ENCODE measurements at places on chromosomes 12 and 14. TPM values are rescaled to one million over a fixed set of nuclear protein-coding genes. Genes with fewer than 3 reads are reported as not detected.

- H3K36me3 ChIP-seq: no peaks in the 10 kb centered on the region
- H3K27me3 ChIP-seq: no peaks in the 10 kb centered on the region
- H3K4me1 ChIP-seq: peaks cover 4% of the 10 kb centered on the region
Measured at GRCh38 chr12:106223485-106224354, 24.1 kb downstream of the CKAP4 start.

DNA sequence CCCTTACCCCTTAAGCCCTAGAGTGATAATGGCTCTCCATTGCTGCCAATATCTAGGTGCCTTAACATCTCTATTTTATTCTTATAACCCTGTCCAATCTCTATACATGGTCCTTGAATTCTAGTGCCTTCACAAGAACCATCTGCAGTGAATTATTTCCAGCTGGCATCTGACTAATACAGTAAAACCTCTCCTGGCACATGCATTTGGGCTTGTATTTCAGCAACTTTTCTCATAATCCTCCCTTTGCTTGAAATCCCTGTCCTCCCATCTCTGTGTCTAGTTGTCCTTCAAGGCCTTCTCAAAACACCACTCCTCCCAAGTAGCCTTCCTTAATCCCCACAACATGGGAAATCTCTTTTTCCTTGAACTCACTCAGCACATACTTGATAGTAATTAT is 14.2 kb upstream of the HMGA2 start:
- no peak overlapping the region for H3K27ac ChIP-seq
- no peaks in the 10 kb centered on the region for H3K27me3 ChIP-seq
- DNase-seq: no peak
- H3K4me1 ChIP-seq: no peaks in the 10 kb centered on the region
- no peak overlapping the region for H3K4me3 ChIP-seq

DNA sequence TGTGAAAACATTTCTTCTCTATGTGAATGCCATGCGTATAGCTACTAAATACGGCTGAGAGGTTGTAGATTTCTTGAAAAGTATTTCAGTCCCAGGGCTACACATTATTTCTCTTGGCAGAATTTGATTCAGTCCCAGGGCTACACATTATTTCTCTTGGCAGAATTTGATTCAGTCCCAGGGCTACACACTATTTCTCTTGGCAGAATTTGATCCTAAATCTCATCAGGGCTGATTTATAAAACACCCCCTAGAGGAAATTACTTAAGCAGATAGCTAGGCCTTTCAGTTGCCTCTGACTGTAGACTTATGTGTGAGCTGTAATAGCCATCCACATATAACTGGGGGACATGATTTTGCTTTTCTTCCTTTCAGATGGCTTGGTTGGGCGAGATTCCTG is 50.4 kb downstream of the AK7 start:
- DNase-seq: no peak
- H3K36me3 ChIP-seq: no peaks in the 10 kb centered on the region
- no peak overlapping the region for H3K27ac ChIP-seq
- H3K4me3 ChIP-seq: no peak overlapping the region

GRCh38 chr12:6218347-6218925 is 18.2 kb downstream of the CD9 start:
- no peak overlapping the region for H3K4me3 ChIP-seq
- peaks cover 16% of the 10 kb centered on the region for H3K4me1 ChIP-seq
- no peaks in the 10 kb centered on the region for H3K27me3 ChIP-seq
- peak overlapping the region; percentile 76 for H3K27ac ChIP-seq
- DNase-seq: no peak

- no peaks in the 10 kb centered on the region for H3K36me3 ChIP-seq
- H3K4me1 ChIP-seq: peaks cover 2% of the 10 kb centered on the region
- no peak overlapping the region for H3K27ac ChIP-seq
- no peak for DNase-seq
- no peak overlapping the region for H3K4me3 ChIP-seq
Measured at GRCh38 chr12:87425942-87426554, 603.2 kb downstream of the C12orf50 start.

DNA sequence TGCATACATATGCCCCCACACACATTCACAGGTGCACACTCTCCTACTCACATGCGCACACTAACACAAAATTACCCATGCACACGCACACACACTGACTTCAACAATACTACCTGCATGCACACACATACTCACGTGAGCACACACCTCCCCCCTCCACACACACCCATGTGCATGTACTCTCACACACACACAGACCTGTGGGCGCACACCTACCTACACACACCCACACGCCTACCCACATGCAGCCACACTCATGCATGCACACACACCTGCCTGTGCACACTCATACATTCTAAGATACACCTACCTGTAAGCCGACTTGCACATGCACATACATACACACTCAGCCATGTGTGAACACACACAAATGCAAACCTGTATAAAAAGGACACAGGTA is 97.3 kb upstream of the GSC start:
- no peaks in the 10 kb centered on the region for H3K4me1 ChIP-seq
- no peaks in the 10 kb centered on the region for H3K27me3 ChIP-seq
- no peak for DNase-seq

The ANO4 gene
- polyA plus RNA-seq: not detected

The RFX4 gene
- not detected for polyA plus RNA-seq

The PRPH gene
- not detected for polyA plus RNA-seq

DNA sequence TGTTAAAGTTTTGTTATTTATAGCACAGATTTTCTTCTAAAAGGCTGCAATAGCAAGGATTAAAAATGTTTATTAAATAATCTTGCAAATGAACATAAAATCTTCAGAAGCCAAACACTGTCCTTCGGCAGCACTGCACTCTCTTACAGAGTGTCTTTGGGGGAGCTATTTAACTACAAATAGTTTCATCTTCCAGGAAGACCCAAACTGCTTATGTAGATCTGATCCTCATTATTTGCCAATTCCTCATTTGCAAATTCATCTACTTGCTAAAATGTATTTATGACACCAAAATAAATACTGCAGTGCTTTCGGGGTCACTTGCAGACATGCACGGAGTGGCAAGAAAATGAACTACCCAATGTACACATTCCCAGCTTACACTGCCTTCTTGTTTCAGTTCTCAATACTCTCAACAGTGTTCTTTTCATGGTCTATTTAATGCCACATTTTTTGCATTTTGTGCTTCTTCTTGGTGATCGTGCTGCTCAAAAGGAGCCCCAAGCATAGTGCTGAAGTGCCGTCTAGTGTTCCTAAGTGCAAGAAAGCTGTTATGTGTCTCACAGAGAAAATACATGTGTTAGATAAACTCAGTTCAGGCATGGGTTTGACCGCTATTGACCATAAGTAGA is 128.1 kb downstream of the PRKD1 start:
- no peak overlapping the region for H3K27ac ChIP-seq
- no peaks in the 10 kb centered on the region for H3K36me3 ChIP-seq

- no peak overlapping the region for H3K4me3 ChIP-seq
- no peaks in the 10 kb centered on the region for H3K36me3 ChIP-seq
- H3K4me1 ChIP-seq: no peaks in the 10 kb centered on the region
- no peak overlapping the region for H3K27ac ChIP-seq
- no peak for DNase-seq
Measured at GRCh38 chr14:98177551-98177950, 1094.4 kb downstream of the BCL11B start.

GRCh38 chr12:130031571-130032189 is 127.9 kb upstream of the TMEM132D start:
- H3K4me1 ChIP-seq: no peaks in the 10 kb centered on the region
- H3K36me3 ChIP-seq: no peaks in the 10 kb centered on the region
- H3K4me3 ChIP-seq: no peak overlapping the region
- no peak overlapping the region for H3K27ac ChIP-seq
- DNase-seq: peak; percentile 82

- H3K4me1 ChIP-seq: no peaks in the 10 kb centered on the region
- peaks cover 12% of the 10 kb centered on the region for H3K36me3 ChIP-seq
- no peak overlapping the region for H3K27ac ChIP-seq
- no peak for DNase-seq
- H3K27me3 ChIP-seq: no peaks in the 10 kb centered on the region
Measured at GRCh38 chr12:12823300-12823699, 10.2 kb downstream of the DDX47 start.

GRCh38 chr12:23333938-23334337 is 615.5 kb downstream of the SOX5 start:
- H3K27me3 ChIP-seq: no peaks in the 10 kb centered on the region
- H3K4me3 ChIP-seq: no peak overlapping the region
- DNase-seq: no peak
- H3K36me3 ChIP-seq: no peaks in the 10 kb centered on the region
- no peaks in the 10 kb centered on the region for H3K4me1 ChIP-seq

GRCh38 chr12:82660541-82661325 is 26.0 kb upstream of the TMTC2 start:
- H3K27me3 ChIP-seq: no peaks in the 10 kb centered on the region
- H3K27ac ChIP-seq: no peak overlapping the region
- no peaks in the 10 kb centered on the region for H3K4me1 ChIP-seq
- no peak for DNase-seq
- H3K36me3 ChIP-seq: no peaks in the 10 kb centered on the region
- no peak overlapping the region for H3K4me3 ChIP-seq

DNA sequence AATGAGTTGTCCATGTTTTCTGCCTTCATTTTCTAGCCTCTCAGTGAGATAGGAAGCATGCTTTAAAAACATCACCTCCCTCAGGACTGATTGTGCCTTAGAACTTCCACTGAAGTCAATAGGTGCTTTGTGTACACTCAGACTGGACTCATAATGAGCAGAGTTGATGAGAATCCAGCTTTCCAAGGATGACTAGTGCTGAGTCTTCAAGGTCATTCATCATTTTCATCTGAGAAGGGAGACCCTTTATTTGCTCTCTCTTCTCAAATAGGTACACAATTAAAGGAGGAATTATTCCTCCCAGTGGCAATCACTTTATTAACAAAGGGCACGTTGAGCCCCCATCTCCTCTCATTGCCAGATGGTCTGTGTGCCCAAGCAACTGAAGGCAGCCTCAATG is 210.9 kb upstream of the PRKD1 start:
- no peaks in the 10 kb centered on the region for H3K36me3 ChIP-seq
- H3K27me3 ChIP-seq: no peaks in the 10 kb centered on the region
- H3K27ac ChIP-seq: no peak overlapping the region

GRCh38 chr12:71725011-71725410 is 29.7 kb upstream of the RAB21 start:
- DNase-seq: no peak
- H3K27me3 ChIP-seq: no peaks in the 10 kb centered on the region
- no peak overlapping the region for H3K27ac ChIP-seq
- no peaks in the 10 kb centered on the region for H3K4me1 ChIP-seq
- no peak overlapping the region for H3K4me3 ChIP-seq

The SLC25A47 gene
- not detected for polyA plus RNA-seq

The NPFF gene
- 14.4 TPM for polyA plus RNA-seq

GRCh38 chr14:92259613-92260357 is 63.2 kb upstream of the SLC24A4 start:
- H3K4me1 ChIP-seq: no peaks in the 10 kb centered on the region
- no peaks in the 10 kb centered on the region for H3K36me3 ChIP-seq
- no peak overlapping the region for H3K4me3 ChIP-seq

The ACRBP gene
- polyA plus RNA-seq: not detected

DNA sequence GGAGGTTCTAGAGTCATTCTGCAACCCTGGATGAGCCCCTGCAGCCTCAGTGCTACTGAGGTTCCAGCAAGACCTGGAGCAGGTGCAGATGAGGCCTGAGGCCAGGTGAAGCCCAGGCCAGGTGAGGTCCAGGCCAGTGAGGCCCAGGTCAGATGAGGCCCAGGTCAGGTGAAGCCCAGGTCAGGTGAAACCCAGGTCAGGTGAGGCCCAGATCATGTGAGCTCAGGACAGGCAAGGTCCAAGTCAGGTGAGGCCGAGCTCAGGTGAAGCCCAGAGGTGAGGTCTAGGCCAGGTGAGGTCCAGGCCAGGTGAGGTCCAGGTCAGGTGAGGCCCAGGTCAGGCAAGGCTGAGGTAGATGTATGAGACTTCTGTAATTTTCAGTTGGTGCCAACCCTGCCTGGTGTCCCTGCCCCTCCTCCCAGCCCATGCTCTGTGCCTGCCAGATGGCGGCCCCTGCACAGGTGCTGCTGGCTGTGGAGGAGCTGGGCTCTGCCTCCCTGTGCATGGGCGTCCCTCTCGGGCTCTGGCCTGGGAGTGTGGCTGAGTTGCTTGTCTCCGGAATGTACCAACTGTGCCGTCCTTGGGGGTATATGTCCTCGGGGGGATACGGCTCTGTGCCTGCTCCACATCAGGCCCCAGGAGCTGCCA is 388.5 kb downstream of the TMEM121 start:
- no peaks in the 10 kb centered on the region for H3K36me3 ChIP-seq
- H3K27ac ChIP-seq: no peak overlapping the region
- no peak overlapping the region for H3K4me3 ChIP-seq
- peak; percentile 63 for DNase-seq

All from aorta (tissue), 5 donors.